Stimulated activated CD4-positive, alpha-beta T cell treated with anti-CD3 and anti-CD28 coated beads, TNF-alpha, amount 100 ng/mL, for 1 hour (primary cell): ENCODE measurements at places on chromosomes 7 and 10.

- no peak for DNase-seq
These were observed 41.5 kb downstream of the AHR start for GRCh38 chr7:17339952-17340351.

DNA sequence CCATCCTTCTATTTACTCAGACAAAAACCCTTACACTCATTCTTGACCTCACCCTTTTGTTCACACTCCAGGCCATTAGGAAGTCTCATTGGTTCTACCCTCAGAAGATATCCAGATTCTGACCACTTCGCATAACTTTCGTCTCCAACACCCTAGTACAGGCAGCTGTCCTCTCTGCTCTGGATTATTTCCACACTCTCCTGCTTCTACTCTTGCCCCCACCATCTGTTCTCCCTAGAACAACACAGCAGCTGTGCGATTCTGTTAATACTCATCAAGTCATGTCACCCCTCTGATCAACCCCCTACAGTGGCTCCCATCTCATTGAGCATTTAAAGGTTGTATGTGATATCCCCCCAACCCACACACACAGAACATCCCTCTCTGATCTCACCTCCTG, 15.5 kb upstream of the TRIL start:
- DNase-seq, result no peak

DNA sequence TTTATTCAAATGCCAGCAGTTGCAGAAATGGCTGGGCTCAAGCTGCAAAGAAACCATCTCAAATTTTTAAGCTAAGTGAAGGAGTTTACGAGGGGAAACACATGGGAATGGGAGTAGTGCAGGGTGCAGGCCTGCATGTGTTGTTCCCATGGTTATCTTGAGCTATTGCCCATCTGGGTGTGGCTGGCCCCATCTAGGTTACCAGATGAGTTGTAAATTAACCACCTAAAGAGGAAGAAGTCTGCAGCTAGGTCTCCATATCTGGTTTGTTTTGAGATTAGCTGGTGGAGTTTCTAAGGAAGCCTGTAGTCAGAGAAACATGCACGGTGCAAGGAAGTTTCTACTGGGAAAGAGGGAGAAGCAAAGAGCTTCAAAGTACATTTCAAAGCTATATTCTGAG, 23.3 kb upstream of the STEAP2 start:
- DNase-seq, result no peak

DNA sequence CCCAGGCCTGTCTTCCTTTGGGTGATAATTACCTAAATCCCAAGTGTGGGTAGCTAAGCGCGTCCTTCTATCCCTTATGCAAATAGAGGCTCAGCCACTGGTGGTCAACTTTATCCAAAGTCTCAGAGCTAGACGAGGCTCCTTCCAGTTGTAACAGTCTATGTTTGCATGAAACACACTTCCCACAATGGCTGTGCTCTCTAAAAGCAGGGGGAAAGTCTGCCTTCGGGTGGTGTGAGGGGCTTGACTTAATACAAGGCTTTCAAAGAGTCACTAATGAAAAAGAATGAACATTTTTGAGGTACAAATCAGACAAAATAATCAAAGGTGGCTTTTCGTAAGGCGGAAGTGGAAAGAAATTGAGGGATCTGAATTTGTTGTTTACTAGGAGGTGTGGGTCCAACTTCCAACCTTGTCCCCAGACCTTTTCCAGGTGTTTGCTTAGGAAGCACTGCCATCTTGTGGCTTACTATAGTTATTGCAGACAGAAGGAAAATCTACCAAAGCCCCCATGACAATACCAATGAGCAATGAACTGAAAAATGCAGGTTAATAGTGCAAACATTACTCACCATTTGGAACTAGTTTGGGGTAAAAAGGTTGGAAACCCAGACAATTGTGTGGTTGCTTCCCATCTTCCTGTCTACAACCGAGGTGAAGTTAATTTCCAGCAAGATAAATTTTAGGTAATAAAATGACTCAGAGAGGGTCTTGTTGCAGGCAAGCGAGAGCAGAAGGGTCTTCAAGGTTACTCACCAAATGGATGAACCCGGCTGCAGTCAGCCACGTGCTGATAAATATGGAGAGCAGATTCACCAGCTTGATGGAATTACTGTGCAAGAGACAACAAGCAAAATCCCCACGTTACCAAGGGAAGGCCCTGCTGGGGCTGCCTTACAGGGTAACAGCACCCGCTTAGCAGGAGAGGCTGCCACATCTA, 525.7 kb downstream of the KCNMA1 start:
- DNase-seq, result no peak

DNA sequence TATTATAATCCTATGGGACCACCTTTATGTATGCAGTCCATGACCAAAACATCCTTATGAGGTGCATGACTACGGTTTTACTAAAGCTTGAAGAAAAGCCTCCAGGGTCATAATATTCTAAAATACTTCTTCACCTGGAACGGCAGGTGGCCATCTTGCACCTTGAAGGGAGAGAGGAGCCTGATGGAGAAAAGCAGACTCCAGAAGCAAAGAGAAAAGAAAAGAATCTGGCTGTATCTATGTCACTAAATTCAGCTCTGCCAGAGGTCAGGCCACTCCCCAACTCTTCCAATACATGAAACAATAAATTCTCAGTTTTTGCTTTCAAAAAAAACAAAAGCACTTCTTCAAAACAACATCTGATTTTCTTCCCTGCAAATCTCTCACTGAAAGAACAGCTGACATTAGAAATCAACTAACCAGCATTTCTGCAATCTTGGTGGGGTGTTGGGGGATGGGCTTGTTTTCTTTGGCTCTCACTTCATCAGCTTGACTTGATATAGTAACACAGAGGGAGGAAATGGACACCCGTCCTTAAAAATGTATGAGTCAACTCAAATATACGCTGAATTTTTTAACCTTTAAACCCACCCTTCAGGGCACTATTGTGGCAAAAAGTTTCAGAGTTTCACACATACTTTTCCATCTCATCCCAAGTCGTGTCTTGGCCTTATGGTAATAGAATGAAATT, 21.7 kb downstream of the HIBADH start:
- DNase-seq, result no peak

DNA sequence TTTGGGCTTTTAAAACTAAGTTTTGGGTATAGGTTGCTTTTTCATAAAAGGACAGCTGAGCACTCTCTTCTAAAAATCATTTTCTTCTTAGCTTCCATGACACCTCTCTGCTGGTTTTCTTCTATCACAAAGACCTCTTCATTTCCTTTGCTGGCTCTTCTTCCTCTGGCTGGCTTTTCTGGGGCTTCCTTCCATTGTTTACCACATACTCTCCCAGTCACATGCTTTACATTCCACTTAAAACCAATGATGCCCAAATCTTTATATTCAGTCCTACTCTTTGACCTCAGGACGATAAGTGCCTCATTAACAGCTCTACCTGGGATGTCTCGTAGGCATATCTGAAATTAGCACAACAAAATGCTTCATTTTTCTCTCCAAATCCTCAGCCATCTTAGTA, 26.8 kb downstream of the FAM133B start:
- no peak for DNase-seq

DNA sequence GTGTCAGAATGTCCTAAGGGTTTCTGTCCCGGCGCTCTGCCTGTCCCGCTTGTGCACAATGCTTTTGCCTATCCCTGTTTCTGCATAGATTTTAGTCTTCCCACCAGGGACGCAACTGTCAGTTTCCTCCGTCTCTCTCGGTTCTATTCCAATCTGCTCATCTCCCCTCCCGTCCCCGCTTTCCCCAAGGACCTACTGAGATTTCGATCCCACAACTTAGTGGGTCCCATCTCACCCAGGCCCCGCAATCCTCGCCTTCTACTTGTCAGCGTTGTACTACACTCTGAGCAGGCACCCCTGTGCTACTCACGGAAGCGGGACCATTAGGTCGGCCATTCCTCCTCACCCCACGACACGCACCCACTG, 519 bp upstream of the ZNF655 start:
- no peak for DNase-seq

- DNase-seq, result no peak
These were observed 9.5 kb downstream of the C7orf25 start for GRCh38 chr7:42902331-42902730.

GRCh38 chr7:906776-907157, 30.4 kb downstream of the GET4 start:
- no peak for DNase-seq

DNA sequence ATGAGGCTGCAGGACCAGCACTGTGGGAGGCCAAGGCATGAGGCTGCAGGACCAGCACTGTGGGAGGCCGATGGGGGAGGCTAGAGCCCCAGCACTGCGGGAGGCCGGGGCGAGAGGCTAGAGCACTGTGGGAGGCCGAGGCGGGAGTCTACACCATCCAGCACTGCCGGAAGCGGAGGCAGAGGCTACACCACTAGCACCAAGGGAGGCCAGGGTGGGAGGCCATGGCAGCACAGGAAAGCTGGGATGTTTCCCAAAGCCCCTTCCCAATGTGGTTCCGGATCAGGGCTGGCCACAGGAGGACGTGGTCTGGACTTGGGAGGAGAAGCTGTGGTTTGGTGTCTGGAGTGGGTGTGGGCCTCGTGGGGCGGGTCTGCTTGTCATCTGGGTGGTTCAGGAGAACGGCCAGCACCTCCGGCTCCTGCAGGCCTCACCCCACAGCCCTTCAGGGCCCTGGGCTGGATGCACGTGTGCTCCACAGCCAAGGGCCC, 43.6 kb downstream of the PDGFA start:
- no peak for DNase-seq
